ENCODE measurements at places on chromosomes 3 and 15. TPM values are rescaled to one million over a fixed set of nuclear protein-coding genes. Genes with fewer than 3 reads are reported as not detected.

Gene CDHR4
- total RNA-seq = 0.28 TPM

Gene ABHD6
- 21.9 TPM for total RNA-seq

Gene SCG3
- 56.0 TPM for total RNA-seq

Gene STRIT1
- total RNA-seq = 0.59 TPM

Gene TTLL13
- total RNA-seq = 0.30 TPM
